DMS 273 treated with DMSO at 0.1 percent for 48 hours (cell line): ENCODE measurements at places on chromosomes 3 and 15.

GRCh38 chr3:158158969-158159368 lies 49.1 kb downstream of the RSRC1 start:
- DNase-seq = no peak

DNA sequence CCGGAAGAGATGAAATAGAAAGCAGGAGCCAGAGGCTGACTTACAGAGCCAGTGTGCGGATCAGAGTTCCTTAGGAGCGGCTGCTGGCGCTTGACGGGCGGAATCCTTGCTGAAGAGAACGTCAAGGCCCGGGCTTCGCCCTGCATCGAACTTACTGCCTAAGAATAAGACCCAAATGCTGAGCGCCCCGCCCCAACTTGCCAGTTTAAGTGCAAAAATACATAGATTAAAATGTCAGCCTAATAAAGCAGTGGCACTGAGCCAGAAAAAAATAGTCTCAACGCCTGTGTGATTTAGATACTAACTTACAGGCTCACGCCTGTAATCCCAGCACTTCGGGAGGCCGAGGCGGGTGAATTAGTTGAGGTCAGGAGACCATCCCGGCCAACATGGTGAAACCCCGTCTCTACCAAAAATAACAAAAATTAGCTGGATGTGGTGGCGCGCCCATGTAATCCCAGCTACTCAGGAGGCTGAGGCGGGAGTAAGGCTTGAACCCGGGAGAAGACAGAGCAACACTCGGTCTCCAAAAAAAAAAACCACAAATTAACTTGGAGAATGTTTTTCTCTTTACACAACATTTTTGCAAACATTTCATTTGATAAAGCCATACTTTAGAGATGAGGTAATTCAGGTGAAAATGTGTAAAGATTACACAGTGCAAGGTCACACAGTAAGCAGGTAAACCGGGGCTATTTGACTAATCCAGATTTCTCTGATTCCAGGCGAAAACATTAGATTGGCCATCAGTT lies 1.2 kb upstream of the UBP1 start:
- no peak for DNase-seq

DNA sequence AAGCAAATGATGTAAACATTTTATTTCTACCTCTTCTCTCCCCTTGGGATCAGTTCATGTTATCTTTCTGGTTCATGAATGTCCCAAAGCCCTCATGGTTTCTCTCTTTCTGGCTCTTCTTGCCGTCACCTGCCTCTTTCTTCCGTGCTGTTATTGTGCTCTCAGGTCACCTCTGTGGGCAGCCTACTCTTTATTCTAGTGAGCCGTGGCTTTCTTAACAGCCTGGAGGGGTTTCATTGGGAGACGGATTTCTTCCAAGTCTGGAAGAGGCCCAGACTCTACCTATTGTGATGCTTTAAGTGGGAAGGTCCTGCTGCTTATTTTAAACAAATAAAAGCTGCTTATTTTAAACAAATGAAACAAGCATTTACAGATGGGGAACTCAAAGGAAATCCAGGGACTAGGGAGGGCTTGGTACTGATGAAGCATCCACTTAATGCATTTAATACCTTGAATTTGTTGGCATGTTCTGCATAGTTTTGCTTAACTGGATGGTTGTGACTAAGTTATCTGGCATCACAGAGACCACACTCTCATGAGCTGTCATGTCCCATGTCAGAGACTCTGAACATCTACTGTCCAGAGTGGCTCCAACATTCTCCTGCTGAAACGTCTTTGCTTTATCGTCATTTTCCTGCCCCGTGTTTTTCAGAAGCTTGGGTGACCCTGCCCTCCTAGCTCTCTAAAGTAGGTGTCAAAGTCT lies 443.3 kb downstream of the GABRG3 start:
- no peak for DNase-seq

- no peak for DNase-seq
These were observed 40.9 kb downstream of the BDH1 start for GRCh38 chr3:197514786-197515355.

GRCh38 chr15:90563463-90563862 lies 33.7 kb downstream of the CRTC3 start:
- no peak for DNase-seq
